ENCODE measurements at places on chromosomes 3 and 15.

- no peak for DNase-seq
Observed at GRCh38 chr3:110925798-110926197, 145.8 kb upstream of the NECTIN3 start.

DNA sequence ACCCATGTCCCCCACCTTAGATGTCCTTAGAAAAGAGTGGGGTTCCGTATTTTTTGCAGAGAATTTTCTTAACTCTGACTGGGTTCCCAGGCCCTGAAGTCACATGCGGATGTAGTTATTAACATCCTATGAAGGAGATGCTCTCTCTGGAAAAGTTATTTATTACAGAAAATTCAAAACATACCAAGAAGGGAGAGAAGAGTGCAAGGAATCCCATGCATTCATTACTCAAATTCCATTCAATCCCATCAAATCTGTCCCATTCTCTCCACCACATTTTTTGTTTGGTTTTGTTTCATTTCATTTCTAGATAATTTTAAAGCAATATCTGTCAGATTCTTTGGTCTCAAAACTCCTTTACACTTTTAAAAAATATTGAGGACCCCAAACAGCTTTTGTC is 34.3 kb upstream of the ANKRD34C start:
- no peak for DNase-seq

DNA sequence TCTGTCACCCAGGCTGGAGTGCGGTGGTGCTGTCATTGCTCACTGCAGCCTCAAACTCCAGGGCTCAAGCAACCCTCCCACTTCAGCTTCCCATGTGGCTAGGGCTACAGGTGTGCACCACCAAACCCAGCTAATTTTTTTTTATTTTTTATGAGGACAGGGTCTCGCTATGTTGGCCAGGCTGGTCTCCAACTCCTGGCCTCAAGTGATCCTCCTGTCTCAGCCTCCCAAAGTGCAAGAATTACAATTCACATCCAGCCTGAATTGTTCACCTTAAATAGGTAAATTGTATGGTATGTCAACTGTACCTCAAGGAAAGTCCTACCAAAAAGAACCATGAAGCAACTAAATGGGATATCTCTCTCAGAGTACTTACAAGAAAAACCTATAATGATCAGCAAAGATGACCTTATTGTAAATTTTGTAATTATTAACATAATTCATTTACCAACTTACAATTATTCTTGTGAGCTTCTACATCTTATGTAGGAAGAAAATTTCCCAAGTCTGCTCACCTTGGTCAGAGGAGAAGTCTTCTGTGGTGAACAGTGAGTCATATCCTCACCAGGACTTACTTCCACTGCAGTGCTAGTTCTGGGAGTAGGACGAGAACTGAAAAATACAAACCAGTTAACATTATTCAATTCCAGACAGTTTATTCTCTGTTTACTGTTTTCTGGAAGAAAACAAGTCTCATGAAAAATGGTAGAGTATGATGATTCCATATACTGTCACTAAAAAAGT is 54.4 kb downstream of the ULK4 start:
- DNase-seq = no peak

DNA sequence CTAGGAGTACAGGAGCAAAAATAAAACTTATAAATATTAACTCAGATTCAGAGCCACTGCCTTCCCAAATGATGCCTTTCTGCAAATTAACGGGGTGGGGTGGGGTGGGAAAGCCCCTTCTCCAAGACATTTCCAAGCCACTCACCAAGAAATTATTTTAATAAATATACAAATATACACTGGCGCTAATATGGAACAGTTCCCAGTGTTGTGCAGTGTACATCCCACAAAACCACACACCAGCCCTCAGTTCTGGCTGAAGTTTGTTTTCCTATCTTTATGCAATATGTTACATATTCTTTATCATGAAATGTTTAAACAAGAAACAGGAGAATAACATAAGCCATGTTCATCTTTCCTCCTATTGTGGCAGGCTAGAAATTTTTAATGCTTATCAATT is 53.0 kb upstream of the GYG1 start:
- DNase-seq = no peak

GRCh38 chr3:182083112-182083511 is 371.4 kb downstream of the SOX2 start:
- DNase-seq = no peak

- DNase-seq = no peak
Observed at GRCh38 chr3:38479431-38480092, 16.6 kb upstream of the EXOG start.

GRCh38 chr3:2268779-2269178 is 170.1 kb downstream of the CNTN4 start:
- DNase-seq = no peak

- no peak for DNase-seq
Observed at GRCh38 chr3:24595796-24596195, 101.1 kb upstream of the THRB start.

GRCh38 chr3:168782193-168782592 is 686.5 kb upstream of the GOLIM4 start:
- DNase-seq = no peak

DNA sequence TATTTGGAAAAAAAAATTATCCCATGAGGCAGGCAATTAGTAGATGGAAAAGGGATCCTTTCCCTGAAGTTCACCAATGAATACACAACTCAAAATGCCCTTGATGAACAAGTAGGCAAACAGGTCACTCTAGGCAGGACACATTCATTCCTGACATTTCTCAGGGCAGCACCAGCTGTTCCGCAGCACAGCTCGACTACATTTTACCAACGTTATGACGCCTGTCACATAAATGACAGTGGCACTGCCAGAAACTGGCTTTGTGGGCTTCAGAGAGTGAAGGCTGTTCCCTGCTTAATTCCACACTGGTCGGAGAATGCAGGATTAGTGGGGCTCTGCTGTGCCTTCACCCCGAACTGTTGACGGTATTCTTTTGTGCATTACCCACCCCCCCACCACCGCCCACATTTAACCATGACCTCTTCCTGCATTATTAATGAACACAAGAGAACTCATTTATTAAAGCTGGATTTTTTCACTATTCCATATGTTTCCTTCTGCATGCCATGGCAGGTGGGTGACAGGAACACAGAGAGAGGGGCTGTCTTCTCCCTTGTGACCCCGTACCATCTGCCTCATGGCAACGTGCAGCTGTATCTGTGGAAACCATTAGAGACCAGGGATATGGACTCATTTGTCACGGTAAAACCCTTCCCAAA is 197.6 kb downstream of the PDZRN3 start:
- no peak for DNase-seq

DNA sequence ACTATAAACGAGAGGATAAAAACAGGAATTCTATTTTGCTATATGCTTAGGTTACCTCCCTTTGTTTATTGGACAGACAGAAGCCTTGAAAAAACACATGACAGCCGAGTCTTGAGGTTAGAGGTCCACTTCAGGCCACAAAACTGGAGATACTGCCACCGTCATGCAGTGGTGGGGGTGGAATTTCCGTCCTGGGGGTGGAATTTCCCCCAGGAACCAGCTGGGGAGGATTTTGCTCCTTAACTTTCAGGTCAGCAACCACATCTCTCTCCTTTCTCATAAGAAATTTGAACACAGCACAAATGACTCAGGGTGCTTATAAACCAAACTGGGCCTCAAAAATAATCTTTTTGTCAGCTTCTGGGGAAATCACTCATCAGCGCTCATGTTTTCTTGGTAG is 545.8 kb upstream of the ADAMTS9 start:
- DNase-seq = no peak

GRCh38 chr3:81472600-81473362 is 288.7 kb downstream of the GBE1 start:
- DNase-seq = no peak

- no peak for DNase-seq
Observed at GRCh38 chr3:39639344-39640236, 169.8 kb upstream of the MYRIP start.

DNA sequence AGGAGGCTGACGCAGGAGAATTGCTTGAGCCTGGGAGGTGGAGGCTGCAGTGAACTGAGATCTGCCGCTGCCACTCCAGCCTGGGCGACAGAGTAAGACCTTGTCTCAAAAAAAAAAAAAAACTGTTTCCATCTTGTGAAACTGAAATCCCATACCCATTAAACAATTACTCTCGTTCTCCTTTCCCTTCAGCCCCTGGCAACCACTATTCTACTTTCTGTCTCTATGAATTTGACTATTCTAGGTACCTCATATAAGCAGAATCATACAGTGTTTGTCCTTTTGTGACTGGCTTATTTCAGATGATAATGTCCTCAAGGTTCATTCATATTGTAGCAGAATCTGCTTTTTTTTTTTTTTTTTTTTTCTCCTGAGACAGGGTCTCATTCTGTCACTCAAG is 51.5 kb upstream of the UBE2E1 start:
- no peak for DNase-seq

- no peak for DNase-seq
Observed at GRCh38 chr3:23395115-23395514, 192.0 kb downstream of the UBE2E2 start.

DNA sequence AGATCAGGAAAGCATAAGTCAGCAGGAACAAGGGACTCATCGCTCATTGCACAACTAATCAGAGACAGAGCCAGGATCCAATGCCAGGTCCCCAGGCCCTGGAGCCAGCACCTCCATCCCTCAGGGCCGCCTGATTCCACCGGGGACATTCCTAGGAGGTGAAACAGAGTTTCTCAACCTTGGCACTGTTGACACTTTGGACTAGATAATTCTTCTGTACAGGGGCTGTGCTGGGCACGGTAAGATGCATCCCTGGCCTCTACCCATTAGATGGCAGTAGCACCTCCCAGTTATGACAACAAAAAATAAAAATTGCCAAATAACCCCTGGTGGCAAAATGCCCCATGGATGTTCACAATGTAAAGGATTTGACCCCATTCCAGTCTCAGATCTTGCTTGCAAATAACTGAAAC is 127.7 kb downstream of the MTHFS start:
- no peak for DNase-seq

DNA sequence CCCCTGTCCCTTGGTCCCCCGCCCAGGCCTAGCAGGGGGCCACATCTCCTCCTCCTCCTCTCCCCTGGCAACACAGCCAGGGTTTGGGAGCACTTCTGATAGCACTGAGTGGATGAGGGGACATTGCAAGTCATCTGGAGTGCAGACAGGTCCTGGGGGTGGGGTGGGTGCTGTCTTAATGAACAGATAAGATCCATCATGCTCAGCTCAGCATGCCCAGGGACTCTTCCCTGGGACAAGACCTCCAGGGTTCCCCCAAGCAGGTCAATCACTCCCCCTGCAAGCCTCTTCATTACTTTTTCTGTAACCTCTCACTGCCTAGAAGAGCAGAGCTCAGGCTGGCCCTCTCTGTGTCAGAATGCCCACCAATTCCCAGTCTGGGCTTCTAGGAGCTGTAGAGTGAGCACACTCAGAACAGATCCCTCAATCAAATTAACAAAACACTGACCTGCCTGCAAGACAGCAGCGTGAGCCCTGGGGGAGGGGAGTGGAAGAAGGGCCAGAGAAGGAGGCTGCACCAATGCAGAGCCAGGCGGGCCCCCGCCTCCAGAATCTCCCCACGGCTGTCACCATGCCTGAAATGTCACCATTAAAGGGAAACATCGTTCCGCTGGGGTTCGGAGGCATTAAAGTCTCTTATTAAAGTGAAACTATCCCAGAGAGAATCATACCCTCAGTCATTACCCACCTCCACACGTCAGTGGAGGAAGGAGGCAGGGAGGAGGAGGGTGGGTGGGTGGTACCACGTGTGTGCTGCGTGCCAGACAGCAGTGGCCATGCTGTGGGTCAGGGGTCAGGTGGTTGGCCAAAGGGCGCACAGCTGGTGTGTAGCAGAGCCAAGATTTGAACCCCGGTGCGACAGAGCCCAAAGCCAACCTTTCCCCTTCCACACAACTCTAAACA is 114.7 kb upstream of the LINGO1 start:
- DNase-seq = no peak

- DNase-seq = no peak
Observed at GRCh38 chr15:74369084-74369745, 1.8 kb upstream of the CYP11A1 start.

DNA sequence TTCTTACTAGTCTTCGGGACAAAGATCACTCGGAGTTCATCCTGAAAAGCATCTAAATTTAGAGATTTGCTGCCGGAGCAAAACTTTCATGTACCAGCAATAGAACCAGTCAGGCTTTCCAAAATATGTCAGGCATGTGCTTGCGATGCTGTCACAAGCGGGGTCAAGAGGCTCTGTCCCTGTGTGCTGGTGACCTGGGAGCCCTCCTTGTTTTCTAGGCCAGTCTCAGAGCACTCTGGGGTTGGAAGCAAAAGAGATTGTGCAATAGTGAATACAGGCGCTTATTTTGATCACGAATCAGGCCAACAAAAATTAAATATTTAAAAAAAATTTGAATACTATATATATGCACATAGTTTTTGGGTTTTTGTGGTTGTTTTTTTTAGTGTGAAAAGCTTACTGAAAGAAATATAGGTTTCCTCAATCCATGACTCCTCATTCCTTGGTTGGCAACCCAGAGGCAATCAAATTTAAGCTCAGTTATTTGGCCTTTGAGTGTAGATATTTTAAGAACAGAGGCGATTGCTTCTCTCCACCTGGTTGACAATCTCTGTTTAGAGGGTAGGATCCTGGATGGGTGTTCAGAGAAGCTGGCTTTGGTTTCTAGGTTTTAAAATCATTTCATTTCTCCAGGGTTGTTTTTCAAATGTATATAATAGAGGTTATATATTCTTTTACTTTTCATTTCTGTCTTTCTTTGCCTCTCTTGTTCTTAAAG is 8.4 kb upstream of the KLHL24 start:
- DNase-seq = no peak

Measured in activated T-helper 1 cell treated with anti-CD3 and anti-CD28 coated beads, Interleukin-2, amount 50 U/mL, for 16 hours (primary cell).